ENCODE measurements at places on chromosomes 13 and 19.

GRCh38 chr13:69956349-69956748 lies 151.3 kb upstream of the ATXN8OS start:
- no peak for DNase-seq

DNA sequence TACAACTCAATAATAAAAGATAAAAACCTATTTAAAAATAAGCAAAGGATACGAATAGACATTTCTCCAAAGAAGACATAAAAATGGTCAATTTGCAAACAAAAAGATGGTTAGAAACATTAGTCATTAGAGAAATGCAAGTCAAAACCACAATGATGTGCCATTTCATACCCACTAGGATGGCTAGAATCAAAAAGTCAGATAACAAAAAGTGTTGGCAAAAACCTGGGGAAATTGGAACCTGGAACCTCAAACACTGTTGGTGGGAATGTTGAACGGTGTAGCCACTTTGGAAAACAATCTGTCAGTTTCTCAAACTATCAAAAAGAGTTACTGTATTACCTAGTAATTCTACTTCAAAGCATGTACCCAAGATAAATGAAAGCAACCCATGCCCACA lies 26.5 kb upstream of the ZNF30 start:
- no peak for DNase-seq

DNA sequence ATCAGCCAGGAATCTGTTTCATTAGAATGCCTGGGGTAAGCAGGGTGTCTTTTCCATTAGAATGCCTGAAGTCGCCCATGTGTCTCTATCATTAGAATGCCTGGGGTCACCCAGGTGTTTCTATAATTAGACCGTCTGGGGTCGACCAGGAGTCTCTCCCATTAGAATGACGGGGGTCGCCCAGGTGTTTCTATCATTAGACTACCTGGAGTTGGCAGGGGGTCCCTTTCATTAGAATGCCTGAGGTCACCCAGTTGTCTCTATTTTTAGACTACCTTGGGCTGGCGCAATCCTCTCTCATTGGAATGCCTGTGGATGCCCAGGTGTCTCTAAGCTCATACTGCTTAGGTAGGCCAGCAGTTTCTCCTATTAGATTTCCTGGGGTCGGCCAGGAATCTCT lies 1447.6 kb downstream of the UQCRFS1 start:
- DNase-seq = no peak

GRCh38 chr13:26327940-26328725 lies 74.2 kb downstream of the CDK8 start:
- DNase-seq = no peak
